ENCODE measurements at places on chromosomes 16 and 17. TPM values are rescaled to one million over a fixed set of nuclear protein-coding genes. Genes with fewer than 3 reads are reported as not detected.

Gene RFNG
- total RNA-seq, result 20.9 TPM

DNA sequence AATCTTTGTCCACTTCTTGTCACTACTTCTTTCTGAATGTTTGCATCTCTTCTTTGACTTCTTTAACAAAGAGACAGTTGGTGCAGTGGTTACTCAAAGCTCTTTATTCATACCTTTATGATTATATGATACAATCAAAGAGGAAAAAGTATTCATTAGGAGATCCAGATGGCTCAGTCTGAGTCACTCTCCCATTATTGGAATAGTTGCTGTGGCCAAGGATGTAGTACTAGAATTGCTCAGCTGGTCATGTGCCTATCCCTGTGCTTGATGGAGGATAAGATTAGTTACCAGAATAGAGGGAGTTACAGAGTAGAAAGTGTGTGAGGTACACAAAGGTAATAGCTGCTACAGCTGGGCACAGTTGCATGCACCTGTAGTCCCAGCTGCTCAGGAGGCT lies 18.3 kb downstream of the BCAS3 start:
- H3K36me3 ChIP-seq, result peaks cover 2% of the 10 kb centered on the region
- no peaks in the 10 kb centered on the region for H3K27me3 ChIP-seq
- H3K4me3 ChIP-seq, result no peak overlapping the region
- peaks cover 5% of the 10 kb centered on the region for H3K4me1 ChIP-seq
- H3K27ac ChIP-seq, result no peak overlapping the region
- DNase-seq, result no peak

- no peak overlapping the region for H3K27ac ChIP-seq
- no peaks in the 10 kb centered on the region for H3K36me3 ChIP-seq
- H3K4me3 ChIP-seq, result no peak overlapping the region
- DNase-seq, result no peak
Measured at GRCh38 chr17:42424991-42425610, 2.0 kb upstream of the CAVIN1 start.

DNA sequence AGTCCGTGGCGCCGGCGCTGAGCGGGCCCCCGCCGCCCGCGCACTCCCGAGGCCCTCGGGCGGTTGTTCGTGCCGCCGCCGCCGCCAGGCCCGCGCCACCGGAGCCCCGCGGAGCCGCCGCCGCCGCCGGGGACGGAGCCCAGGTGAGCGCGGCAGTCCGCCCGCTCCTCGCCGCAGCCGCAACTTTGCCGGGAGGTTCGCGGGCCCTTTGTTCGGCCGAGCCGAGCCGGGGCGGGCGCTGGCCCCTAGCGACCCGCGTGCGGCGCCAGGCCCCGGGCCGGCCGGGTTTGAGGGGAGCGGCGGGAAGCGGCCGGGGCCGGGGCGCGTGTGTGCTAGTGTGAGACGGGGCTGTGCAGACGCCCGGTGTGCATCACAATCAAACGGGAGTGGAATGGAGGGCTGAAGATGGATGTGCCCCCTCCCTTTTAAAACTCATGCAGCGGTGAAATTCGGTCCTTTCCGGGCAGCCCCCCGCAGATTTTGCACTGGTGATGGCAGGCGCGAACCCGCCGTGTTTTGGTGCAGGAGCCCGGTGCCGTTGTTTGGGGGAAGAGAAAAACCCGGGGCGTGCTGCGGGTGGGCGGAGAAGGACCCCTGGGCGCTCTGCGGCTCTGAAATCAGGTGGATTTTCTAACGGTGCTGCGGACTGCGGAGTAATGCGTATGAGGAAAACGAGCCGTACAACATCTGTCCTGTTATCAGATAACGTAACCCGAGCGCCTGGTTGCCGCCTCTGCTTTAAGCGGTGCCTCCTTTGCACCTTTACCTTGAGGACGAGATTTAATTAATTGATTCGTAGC lies 823 bp downstream of the TNRC6C start:
- H3K4me3 ChIP-seq, result peak overlapping the region; percentile 80
- H3K36me3 ChIP-seq, result peaks cover 9% of the 10 kb centered on the region
- H3K4me1 ChIP-seq, result peaks cover 47% of the 10 kb centered on the region
- peak; percentile 58 for DNase-seq
- peaks cover 25% of the 10 kb centered on the region for H3K27me3 ChIP-seq
- H3K27ac ChIP-seq, result peak overlapping the region; percentile 75

Gene CIBAR2
- not detected for total RNA-seq

DNA sequence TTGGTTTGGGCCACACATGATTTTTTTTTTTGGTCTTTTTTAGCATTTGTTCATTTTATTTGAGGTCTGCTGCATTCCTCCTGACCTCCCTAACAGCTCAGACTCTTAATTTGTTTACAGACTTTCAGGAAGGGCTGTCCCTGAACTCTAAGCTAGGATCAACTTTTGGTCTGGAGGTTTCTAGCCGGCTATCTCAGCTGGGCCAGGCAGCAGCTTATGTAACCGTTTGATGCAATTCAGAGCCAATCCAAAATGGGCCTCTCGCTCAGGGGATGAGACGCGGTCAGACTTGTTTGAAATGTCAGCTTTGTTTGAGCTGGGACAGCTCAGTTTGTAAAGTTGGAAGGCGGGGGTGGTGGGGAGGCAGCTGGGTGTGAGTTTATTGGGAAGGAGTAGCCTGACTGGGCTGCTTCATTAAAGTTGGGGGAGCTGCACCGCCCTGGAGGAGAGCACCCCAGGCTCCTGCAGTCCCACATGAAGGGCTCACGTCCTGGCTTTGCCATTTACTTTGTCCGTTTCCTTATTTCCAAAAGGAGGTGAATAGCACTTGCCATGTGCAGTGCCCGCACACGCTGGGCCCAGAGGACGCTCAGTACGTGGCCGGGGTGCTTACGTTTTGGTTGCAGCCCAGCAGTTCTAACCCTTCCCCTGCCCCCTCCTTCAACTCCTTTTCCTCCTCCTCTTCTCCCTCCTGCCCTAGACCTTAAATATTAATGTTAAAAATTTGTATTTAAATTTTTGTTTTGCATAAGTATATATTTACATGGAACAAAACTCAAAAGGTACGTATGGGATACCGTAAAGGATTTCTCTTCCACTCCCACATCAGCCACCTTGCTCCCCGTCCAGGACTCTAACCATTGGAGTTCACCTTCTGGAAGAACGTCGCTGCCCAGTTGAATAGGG lies 121.2 kb downstream of the SNX29 start:
- no peaks in the 10 kb centered on the region for H3K27me3 ChIP-seq
- no peaks in the 10 kb centered on the region for H3K36me3 ChIP-seq
- DNase-seq, result no peak
- peaks cover 4% of the 10 kb centered on the region for H3K4me1 ChIP-seq
- no peak overlapping the region for H3K27ac ChIP-seq

- DNase-seq, result no peak
- H3K27ac ChIP-seq, result no peak overlapping the region
- no peak overlapping the region for H3K4me3 ChIP-seq
Measured at GRCh38 chr17:34527908-34528470, 51.4 kb upstream of the TMEM132E start.

- H3K36me3 ChIP-seq, result peaks cover 39% of the 10 kb centered on the region
- H3K4me1 ChIP-seq, result peaks cover 4% of the 10 kb centered on the region
- H3K27me3 ChIP-seq, result no peaks in the 10 kb centered on the region
- H3K27ac ChIP-seq, result no peak overlapping the region
Measured at GRCh38 chr16:71746442-71747046, 22.0 kb upstream of the PHLPP2 start.

- no peaks in the 10 kb centered on the region for H3K36me3 ChIP-seq
- peaks cover 40% of the 10 kb centered on the region for H3K27me3 ChIP-seq
- no peak overlapping the region for H3K27ac ChIP-seq
- DNase-seq, result no peak
- H3K4me3 ChIP-seq, result no peak overlapping the region
Measured at GRCh38 chr17:49566668-49567071, 9.0 kb upstream of the NXPH3 start.

Gene SNX20
- 60.0 TPM for total RNA-seq

Gene AANAT
- not detected for total RNA-seq

DNA sequence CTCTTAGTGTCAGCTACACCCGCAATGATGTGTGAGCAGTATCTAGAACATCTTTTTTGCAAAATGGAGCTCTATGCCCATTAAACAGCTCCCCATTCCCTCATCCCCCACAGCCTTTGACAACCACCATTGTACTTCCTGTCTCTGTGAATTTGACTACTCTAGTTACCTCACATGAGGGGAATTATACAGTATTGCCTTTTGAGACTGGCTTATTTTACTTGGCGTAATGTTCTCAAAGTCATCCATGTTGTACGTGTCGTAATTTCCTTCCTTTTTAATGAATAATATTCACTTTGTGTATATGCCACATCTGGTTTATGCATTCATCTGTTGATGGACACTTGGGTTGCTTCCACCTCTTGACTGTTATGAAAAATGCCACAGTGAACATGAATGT lies 23.2 kb upstream of the CCL22 start:
- no peaks in the 10 kb centered on the region for H3K36me3 ChIP-seq
- no peak overlapping the region for H3K27ac ChIP-seq
- no peak overlapping the region for H3K4me3 ChIP-seq
- no peak for DNase-seq
- H3K27me3 ChIP-seq, result peaks cover 54% of the 10 kb centered on the region
- H3K4me1 ChIP-seq, result peaks cover 6% of the 10 kb centered on the region

GRCh38 chr16:18833707-18834505 lies 32.6 kb upstream of the ARL6IP1 start:
- H3K4me1 ChIP-seq, result peaks cover 14% of the 10 kb centered on the region
- no peak for DNase-seq
- peaks cover 66% of the 10 kb centered on the region for H3K36me3 ChIP-seq
- H3K4me3 ChIP-seq, result no peak overlapping the region

DNA sequence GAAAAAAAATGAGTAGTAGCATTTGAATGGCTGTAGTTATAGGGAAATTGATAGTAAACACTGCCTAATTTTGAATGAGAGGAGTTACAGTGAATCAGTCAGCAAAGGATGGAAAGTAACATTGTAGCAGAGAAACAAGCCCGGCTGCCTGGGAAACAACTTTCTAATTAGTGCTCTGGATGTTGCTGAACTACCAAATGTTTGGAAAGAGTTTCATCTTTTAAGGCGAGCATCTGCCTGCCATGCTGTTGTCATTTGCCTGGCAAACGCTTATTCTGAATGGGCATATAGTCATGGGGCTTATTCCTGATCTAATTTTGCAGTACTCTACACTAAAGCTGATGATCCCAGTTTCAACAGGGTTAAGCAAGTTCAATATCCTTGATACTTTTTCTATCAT lies 138.6 kb downstream of the CDH11 start:
- no peaks in the 10 kb centered on the region for H3K4me1 ChIP-seq
- no peaks in the 10 kb centered on the region for H3K36me3 ChIP-seq
- H3K27ac ChIP-seq, result no peak overlapping the region
- no peak for DNase-seq

GRCh38 chr16:64751906-64752305 lies 370.0 kb downstream of the CDH11 start:
- no peak for DNase-seq
- no peak overlapping the region for H3K27ac ChIP-seq
- no peak overlapping the region for H3K4me3 ChIP-seq
- no peaks in the 10 kb centered on the region for H3K27me3 ChIP-seq
- H3K36me3 ChIP-seq, result no peaks in the 10 kb centered on the region

- no peak overlapping the region for H3K4me3 ChIP-seq
- H3K36me3 ChIP-seq, result peaks cover 5% of the 10 kb centered on the region
- H3K27ac ChIP-seq, result no peak overlapping the region
- H3K27me3 ChIP-seq, result peaks cover 42% of the 10 kb centered on the region
- H3K4me1 ChIP-seq, result peaks cover 16% of the 10 kb centered on the region
- no peak for DNase-seq
Measured at GRCh38 chr17:81002409-81003361, 11.0 kb downstream of the CHMP6 start.

DNA sequence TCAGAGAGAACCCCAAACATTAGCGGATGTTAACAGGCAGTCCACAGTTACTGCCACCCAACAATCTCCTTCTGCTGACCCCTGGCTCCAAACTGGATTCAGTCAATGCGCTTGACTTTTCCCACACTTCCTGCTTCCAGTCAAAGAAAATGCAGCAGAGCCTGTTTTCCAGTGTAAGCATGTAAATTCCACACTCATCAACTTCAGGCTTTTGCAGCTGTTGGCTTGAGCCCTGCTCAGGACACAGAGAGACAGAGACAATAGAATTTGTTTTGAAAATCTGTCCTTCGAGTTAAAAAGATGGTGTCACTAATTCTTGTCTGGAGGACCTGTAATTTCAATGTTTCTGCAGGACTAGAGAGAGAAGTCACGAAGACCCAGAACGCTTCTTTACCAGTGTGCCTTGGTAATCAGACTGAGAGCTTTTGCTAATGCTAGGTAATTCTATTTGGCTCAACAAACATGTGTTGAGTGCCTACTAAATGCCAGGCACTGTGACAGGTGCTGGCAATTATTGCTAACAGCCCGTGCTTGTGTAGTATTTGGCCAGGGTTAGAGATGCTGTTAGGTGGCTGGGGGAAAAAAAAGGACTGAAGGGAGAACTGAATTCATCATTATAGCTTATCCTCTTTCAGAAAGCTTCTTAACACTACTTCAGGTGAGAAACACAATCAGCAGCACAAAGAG lies 32.5 kb downstream of the HOXB1 start:
- peaks cover 45% of the 10 kb centered on the region for H3K27me3 ChIP-seq
- no peak for DNase-seq
- H3K4me3 ChIP-seq, result no peak overlapping the region
- H3K36me3 ChIP-seq, result no peaks in the 10 kb centered on the region

GRCh38 chr17:7282752-7283321 lies 1.3 kb downstream of the SLC2A4 start:
- H3K27ac ChIP-seq, result no peak overlapping the region
- H3K4me3 ChIP-seq, result no peak overlapping the region
- no peak for DNase-seq
- peaks cover 17% of the 10 kb centered on the region for H3K4me1 ChIP-seq
- H3K27me3 ChIP-seq, result peaks cover 33% of the 10 kb centered on the region
- H3K36me3 ChIP-seq, result no peaks in the 10 kb centered on the region

DNA sequence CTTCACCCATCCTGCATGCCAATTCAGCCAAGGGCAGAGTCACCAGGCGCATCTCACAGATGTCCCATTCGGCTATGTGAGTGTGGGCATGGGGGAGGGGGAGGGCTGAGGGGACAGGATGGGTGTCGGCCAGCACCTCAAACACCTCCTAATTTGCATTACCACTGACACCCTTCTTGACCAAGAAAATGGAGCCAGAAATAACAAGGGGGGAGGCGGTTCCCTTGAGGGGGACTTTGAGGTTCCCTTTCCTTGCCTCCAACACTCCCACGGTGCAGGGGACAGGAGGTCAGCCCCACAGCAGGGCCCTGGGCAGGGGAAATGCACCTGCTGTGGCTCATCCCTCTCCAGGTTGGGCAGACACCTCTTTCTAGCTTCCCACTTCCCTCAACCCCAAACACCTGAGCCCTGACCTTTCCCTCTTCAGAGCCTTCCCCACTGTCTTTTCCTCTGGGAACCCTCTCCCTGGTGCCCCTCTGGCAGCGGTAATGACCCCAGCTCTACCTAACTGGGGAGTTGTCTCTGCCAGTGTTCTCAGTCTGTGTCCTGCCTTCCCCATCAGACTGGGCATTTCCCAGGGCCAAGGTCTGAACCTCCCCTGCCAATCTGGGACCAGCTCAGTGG lies 18.2 kb upstream of the TBX21 start:
- H3K4me1 ChIP-seq, result peaks cover 66% of the 10 kb centered on the region
- H3K36me3 ChIP-seq, result no peaks in the 10 kb centered on the region
- H3K27me3 ChIP-seq, result peaks cover 10% of the 10 kb centered on the region
- peak; percentile 68 for DNase-seq
- H3K27ac ChIP-seq, result no peak overlapping the region

GRCh38 chr16:53822936-53823529 lies 119.1 kb downstream of the FTO start:
- no peak overlapping the region for H3K27ac ChIP-seq
- peaks cover 9% of the 10 kb centered on the region for H3K36me3 ChIP-seq
- H3K4me3 ChIP-seq, result no peak overlapping the region
- no peak for DNase-seq

Gene KRT13
- not detected for total RNA-seq

Gene KRT32
- total RNA-seq, result not detected

Gene NACA2
- not detected for total RNA-seq

All from activated CD8-positive, alpha-beta memory T cell treated with anti-CD3 and anti-CD28 coated beads, Interleukin-2, amount 10 ng/mL, durations not matched to agents 7 days and 5 days (primary cell).